ENCODE measurements at places on chromosomes 12 and 14.

GRCh38 chr14:60510254-60510950 lies 1.5 kb downstream of the SIX6 start:
- DNase-seq, result no peak

DNA sequence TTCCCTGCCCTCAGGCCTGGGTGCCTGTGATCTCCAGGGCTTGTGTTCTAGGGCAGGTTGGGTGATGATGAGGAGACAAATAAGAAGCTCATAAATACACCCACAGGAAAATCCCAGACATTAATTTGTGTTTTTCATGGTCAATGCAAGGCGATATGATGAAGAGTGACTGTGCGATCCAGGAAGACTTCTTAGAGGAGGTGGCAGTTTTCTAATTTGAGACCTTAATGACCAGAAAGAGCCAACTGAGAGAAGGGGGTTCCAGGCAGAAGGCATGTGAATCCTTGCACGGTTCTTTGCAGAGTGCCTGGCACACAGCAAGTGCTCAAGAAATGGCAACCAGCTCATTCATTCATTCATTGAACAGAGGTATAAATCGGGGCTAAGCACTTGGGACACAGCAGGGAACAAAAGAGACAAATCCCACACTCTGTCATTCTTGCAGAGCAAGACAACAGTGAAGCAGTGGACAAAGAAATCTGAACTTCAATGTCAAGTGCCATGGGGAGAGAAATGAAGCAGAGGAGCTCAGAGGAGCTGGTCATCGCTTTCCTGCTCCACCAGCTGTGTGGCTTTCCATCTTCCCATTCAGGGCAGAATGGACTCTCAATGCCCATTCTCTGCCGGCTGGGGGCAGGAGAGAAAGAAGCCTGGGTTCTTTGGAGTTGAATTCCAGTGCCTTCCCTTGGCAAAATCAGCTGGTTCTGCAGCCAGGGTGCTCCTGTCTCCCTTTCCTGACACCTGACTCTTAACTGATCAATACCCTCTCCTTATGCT lies 128.3 kb downstream of the AACS start:
- no peak for DNase-seq

- DNase-seq, result no peak
Measured at GRCh38 chr12:66154776-66155175, 15.0 kb downstream of the TMBIM4 start.

- peak; percentile 42 for DNase-seq
Measured at GRCh38 chr12:14327711-14328110, 37.8 kb upstream of the ATF7IP start.

GRCh38 chr12:132713123-132713522 lies 2.5 kb downstream of the PGAM5 start:
- DNase-seq, result no peak

- DNase-seq, result peak; percentile 98
Measured at GRCh38 chr12:26845984-26846383, 13.0 kb upstream of the ITPR2 start.
